ENCODE measurements at places on chromosomes 16 and 17.

DNA sequence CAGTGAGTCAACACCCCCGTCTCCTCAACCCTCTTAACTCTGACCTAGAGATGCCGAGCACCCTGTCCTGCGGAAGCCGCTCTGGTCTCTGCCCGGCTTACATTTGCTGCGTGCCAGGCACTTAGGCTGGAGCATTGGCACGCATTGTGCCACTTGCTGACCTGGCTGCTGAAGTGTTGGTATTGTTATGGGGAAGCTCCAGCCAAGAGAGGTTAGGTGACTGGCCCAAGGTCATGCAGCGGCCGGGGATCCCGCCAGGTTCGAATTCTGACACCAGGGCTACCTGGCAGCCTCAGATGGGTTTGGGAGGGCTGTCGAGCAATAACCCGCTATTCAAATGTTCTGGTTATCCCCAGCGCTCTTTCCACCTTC is 5.0 kb upstream of the HSD17B1 start:
- no peak for DNase-seq

DNA sequence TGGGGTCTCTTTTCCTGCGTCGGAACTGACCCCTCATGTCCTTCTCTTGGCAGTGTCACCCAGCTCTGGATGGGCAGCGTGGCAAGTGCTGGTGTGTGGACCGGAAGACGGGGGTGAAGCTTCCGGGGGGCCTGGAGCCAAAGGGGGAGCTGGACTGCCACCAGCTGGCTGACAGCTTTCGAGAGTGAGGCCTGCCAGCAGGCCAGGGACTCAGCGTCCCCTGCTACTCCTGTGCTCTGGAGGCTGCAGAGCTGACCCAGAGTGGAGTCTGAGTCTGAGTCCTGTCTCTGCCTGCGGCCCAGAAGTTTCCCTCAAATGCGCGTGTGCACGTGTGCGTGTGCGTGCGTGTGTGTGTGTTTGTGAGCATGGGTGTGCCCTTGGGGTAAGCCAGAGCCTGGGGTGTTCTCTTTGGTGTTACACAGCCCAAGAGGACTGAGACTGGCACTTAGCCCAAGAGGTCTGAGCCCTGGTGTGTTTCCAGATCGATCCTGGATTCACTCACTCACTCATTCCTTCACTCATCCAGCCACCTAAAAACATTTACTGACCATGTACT is 13.2 kb downstream of the IGFBP4 start:
- no peak for DNase-seq

DNA sequence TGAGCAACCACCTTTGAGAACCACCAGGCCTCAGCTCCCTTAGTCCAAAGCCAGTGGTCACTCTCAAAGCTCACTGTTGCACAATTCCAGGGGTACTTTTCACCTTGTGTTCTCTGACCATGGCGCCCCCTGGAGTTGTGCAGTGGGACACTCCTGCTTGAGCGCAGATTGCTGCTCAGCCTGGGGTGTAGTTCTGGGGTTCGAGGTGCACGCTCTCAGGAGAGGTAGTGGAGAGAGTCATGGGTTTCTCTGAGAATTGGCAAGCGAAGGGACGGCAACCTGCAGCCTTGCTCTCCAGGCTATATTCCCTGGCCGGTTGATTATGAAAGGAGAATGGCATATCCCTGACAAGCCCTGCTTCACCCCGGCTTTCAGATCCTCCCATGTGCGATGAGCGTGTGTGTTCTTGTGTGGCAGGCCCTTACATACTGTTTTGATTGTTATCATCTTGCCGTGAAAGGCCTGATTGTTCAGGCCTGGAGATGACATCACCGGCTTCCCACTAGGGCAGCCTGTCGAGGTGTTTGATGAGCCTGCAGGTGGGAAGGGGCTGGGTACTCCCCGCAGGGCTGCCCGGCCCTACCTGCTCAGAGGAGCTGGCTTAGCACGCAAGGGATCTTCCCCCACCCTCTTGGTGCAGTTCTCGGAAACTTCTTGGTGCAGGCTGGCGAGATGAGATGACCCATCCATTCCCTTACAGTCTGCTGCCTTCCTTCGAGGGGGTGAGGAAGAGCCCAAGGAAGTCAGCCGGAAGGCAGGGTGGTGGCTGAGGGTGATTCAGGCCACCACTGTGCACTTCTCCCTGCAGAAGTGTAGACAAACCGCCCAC is 431.2 kb downstream of the SLC39A11 start:
- DNase-seq = no peak

DNA sequence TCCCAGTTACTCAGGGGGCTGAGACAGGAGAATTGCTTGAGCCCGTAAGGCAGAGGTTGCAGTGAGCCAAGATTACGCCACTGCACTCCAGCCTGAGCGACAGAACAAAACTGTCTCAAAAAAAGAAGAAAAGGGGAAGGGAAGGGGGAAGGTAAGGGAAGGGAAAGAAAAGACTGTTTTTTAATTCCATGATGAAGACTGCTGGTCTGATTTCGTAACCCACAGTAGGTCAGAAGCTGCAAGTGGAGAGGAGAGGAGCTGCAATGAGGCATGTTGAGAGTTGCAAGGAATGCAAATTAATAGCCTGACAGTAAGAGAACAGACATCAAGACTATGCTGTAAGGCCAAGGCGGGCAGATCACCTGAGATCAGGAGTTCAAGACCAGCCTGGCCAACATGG is 33.3 kb downstream of the HELZ start:
- no peak for DNase-seq

GRCh38 chr16:31108035-31108793 is at the start of gene BCKDK:
BCKDK (plus strand) TSS chr16:31108386; CDS start chr16:31109224, 838 bp downstream.
- DNase-seq = peak; percentile 93

DNA sequence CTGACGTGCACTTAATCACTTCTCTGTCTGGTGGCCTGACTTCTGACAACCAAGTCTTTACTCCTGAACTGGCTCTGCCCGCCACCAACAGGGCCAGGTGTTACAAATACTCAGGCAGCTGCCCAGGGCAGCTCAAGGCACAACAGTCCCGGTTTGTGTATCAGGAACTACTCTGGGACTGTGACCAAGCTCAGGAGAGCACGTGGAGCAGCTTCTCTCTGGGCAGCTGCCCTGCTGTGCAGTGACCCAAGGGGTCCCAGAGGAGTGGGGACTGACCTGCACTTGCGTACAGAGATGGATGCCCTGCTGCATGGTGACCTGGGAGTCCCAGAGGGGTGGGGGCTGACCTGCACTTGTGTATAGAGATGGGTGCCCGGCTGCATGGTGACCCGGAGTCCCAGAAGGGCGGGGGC is 21.9 kb downstream of the LITAFD start:
- no peak for DNase-seq

DNA sequence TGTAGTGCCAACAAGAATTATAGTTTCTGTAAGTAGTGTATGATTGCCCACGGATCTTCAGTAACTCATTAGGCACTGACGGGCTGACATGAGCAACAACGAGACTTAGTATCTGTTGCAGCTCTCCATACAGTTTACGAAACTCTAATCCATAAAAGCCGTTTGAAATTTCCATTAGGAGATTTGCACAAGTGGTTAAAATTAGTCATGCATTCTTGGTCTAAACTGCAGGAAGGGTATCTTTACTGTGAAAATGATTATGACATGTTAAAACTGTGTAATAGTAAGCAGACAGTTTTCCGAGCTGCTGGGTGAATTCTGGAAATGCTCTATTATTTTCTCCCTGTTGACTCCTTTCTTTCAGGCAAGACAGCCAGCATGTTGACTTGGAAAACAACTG is 605.0 kb downstream of the WWOX start:
- DNase-seq = no peak

DNA sequence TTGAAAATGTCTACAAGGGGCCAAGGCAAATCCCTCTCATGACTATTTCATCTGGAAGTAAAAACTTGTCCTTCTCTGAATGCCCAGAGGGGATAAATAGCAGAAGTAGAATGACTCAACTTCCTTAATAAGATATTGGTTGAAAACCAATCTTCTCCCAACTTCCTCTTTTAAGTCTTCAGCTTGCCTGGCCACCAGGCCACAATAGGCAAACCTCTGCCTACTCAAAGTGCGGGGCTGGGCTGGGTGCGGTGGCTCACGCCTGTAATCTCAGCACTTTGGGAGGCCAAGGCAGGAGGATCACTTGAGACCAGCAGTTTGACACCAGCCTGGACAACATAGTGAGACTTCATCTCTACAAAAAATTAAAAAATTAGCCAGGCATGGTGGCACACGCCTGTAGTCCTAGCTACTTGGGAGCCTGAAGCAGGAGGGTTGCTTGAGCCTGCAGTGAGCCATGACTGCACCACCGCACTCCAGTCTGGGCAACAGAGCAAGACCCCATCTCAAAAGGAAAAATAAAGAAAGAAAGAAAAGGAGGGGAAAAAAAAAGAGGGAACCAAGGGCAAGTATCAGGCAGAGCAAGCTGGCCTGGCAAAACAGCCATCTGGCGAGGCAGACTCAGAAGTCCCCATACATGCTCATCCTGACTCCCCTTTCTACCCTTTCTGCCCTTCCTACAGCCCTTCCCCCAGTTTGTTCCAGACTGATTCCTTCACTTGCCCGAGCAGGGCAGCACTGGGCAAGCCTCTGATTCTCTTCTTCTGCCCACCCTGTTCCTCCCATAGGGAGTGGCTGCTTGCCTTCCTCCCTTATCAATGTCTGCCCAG is 20.6 kb downstream of the MAP3K14 start:
- DNase-seq = no peak

DNA sequence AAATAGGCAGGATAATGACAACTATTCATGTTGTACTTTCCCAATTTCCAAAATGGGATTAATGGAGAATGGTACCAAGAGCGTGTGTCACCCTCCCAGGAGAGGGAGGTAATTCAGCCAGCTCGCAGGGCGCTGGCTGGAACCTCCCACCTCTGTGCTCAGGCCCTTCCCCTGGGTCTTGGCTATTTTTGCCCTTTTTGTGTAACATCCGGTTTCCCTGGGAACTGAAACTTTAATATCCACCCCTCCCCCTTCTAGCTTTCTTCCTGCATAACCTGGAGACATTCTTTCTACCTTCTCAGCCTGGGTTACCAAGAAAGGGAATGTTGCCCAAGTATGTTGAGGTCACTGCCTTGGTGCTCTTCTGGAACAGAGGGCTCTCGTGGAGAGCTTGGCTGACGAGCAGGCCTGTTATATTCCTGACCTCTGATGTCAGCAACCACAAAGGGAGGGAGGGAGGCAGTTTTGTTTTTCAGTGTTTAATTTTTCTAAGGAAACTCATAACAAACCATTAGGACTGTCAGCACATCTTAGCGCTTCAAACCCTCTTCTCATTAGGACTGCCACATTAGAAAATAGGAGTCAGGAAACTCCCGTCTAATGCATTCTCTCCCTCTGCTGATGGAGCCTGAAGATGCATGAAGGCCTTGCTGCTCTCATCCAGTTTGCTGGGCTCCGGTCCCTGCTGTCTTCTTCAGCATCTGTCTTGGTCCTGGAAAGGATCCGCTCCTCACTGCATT is 25.6 kb downstream of the ITGB3 start:
- DNase-seq = peak; percentile 82

- DNase-seq = no peak
Observed at GRCh38 chr16:21654466-21654865, 2.1 kb upstream of the IGSF6 start.

DNA sequence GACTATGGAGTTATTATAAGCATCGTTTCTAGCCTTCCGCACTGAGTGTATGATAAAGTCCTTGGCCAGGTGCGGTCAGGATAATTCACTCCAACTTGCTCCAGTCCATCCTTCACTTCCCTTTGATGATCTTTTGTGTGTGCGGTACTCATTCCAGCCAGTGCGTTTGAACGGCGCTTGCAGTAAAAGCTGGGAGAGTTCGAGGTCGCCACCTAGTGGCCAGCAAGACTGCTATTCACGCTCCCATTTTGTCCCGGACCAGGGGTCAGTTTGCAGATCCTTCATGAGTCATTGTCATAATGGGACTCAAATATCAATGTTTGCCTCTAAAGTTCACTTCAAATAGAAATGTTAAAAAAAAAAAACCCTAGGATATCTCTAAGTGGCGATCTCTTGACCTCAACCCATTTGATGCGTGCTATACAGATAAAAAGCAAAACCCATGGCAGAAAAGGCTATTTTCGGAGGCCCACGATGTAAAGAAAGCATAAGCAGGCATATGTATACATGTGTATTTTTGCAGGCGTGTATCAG is 417.1 kb downstream of the TMEM114 start:
- peak; percentile 22 for DNase-seq

DNA sequence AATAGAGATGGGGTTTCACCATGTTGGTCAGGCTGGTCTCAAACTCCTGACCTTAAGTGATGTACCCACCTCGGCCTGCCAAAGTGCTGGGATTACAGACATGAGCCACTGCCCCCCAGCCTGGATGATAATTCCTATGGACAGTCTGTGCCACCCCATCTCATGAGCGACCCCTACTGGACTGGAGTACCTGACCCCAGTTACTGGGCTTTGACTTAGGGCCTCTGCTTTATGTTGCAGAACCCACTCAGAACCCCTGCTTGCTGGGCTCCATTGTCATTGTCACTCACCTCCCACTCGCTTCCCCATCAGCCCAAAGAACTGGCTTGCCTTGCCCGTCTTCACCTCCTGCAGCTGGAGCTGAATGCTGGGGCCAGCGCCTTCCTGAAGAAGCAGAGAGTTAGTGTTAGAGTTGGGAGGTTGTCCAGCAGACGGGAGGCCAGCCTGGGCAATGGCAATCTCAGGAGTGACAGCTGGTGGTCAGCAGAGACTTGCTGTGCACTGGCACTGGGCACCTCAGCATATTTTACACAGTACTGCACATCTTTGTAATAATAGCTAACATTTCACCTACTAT is 4.0 kb downstream of the TAC4 start:
- no peak for DNase-seq

- peak; percentile 79 for DNase-seq
Observed at GRCh38 chr17:17440010-17440843, 36.6 kb upstream of the MED9 start.

- no peak for DNase-seq
Observed at GRCh38 chr16:70661534-70661917, 15.2 kb downstream of the IL34 start.

- DNase-seq = no peak
Observed at GRCh38 chr16:10564591-10564990, 15.8 kb downstream of the EMP2 start.

DNA sequence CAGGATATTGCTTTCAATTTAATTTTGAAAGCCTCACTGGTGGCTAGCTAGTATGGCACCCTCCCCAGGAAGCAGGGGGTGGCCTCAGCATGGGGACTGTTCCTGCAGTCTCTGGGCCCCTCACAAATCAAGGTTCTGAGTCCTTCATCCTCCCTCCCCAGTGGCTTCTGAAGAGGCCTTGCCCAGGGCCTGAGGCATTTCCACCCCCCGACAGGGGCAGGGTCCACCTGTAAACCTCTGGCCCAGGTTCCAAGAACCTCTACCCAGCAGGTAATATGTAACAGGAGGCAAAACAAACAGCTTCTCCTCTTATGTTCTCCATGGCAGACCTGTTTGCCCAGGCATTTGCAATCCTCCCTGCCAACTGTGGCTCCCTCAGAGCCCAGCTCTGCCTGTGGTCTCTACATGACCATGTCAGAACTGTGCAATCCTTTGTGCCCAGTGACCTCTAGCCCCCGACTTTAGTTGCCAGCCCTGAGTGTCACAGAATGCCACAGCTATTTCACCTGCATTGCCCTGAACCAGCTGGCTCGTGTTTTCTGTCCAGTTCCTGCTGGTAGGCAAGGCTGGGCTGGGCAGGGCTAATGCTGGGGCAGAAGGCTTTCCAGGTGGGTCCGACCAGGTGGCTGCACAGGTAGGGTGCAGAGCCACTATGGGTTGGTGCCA is 14.3 kb downstream of the ACSF2 start:
- DNase-seq = no peak

- peak; percentile 41 for DNase-seq
Observed at GRCh38 chr16:67528870-67529581, 397 bp downstream of the RIPOR1 start.

GRCh38 chr16:17511340-17511739 is 40.6 kb upstream of the XYLT1 start:
- no peak for DNase-seq

All from GM10248 (cell line).